LHCN-M2 (cell line): ENCODE measurements at places on chromosomes 12 and 14. TPM values are rescaled to one million over a fixed set of nuclear protein-coding genes. Genes with fewer than 3 reads are reported as not detected.

C12orf54 gene
- not detected in 2 replicates for total RNA-seq

KLC1 gene
- total RNA-seq, result 258 and 283 TPM in 2 replicates

ZDHHC22 gene
- under 0.01 TPM in 1 of 2 replicates, not detected in the other for total RNA-seq

DNA sequence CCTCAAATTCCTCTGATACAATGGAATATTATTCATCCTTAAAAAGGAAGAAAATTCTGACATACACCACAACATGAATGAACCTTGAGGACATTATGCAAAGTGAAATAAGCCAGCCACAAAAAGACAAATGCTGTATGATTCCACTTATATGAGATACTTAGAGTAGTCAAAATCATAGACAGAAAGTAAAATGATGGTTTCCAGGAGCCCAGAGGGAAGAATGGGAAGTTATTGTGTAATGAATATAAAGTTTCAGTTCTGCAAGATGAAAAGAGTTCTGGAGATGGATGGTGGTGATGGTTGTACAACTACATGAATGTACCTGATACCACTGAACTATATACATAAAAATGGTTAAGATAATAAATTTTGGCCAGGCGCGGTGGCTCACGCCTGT is 18.3 kb downstream of the VWF start:
- no peak for DNase-seq

DNA sequence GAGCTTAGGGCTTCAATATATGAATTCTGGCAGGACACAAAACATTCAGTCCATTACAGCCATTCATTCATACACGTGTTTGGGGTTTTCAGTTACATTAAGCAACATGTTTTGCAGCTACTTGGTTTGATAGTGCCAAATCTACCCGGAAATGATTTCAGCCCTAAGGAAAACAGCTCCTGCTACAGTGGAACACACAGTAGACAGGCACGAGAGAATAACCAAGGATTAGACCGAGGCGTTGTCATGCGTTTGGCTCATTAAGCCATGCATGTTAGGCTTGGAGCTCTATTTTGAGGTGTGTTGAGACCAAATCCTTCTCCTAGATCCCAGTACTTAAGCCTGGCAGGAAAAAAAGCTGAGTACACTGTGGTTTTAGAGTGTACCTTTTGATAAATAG is 177.4 kb downstream of the PRKCH start:
- DNase-seq, result peak; percentile 69

- DNase-seq, result peak; percentile 33
Measured at GRCh38 chr12:52582971-52583456, 9.4 kb upstream of the KRT74 start.

GRCh38 chr14:66088656-66089055 is 397.5 kb upstream of the CCDC196 start:
- DNase-seq, result no peak

GRCh38 chr14:91187271-91187670 is 57.2 kb downstream of the GPR68 start:
- DNase-seq, result no peak

DNA sequence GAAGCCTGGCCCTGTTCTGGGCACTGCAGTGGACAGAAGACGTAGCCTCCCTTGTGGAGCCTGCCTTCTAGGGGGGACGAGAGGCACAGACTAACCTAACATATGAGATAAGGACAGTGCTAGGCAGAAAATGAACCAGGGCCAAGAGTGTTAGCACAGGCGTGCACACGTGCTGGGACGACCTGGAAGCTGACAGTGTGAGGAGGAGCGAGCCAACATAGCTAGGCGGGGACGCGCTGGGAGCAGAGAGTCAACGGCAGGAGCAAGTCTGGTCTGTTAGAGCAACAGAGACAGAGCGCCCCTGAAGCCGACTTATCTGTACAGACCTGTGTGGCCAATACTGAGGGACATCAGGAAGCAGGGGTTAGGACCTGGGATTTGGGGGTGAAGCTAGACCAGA is 8.0 kb downstream of the PXMP2 start:
- no peak for DNase-seq

- DNase-seq, result no peak
Measured at GRCh38 chr12:11987901-11988300, 82.8 kb upstream of the BCL2L14 start.
